Activated T-helper 1 cell treated with anti-CD3 and anti-CD28 coated beads, Interleukin-2, amount 50 U/mL, for 16 hours (primary cell): ENCODE measurements at places on chromosomes 12 and 14.

DNA sequence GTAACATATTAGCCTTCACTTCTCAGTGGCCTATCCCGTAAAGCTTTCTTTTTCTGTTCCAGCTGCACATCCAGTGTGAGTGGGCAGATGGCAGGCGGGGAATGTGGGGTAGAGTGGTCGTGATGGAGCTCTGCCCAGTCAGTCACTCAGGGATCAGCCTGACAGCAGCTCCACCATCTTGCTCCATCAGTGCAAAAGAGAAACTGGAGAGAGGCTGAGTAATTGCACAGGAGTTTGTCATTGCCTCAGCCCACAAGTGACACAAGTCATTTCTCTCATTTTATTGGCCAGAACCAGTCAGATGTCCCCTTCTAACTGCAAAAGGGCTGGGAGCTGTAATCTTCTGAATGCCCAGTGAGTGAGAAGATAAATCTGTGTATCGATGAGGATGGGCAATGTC, 66.5 kb downstream of the ATP23 start:
- no peak for DNase-seq

GRCh38 chr14:76918256-76918781, 92.1 kb downstream of the LRRC74A start:
- DNase-seq, result no peak

- DNase-seq, result no peak
Measured at GRCh38 chr12:70351076-70351475, 15.0 kb upstream of the KCNMB4 start.

- DNase-seq, result no peak
Measured at GRCh38 chr12:28601570-28602058, 411.4 kb downstream of the CCDC91 start.

GRCh38 chr14:64005822-64006221, 153.0 kb downstream of the SYNE2 start:
- DNase-seq, result no peak

DNA sequence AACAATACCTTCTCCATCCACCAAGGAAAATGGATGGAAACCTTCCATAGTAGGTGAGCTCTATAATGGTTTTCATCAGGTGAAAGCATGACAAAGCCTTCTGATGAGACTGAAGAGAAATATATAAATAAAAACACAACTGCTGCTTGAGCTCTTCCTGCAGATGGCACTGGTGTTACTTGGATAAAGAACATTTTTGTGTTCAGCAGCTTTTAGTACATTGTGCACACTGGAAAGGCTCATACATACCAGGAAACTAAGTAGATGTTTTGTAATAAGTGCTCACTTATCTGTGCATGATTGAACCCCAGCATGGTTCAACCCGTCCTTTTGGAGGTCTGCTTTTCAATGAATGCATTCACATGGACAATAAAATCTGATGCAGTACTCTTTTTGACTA, 357.3 kb upstream of the MIS18BP1 start:
- no peak for DNase-seq

- DNase-seq, result no peak
Measured at GRCh38 chr14:95039259-95039992, 117.9 kb downstream of the DICER1 start.

- no peak for DNase-seq
Measured at GRCh38 chr12:118059341-118060191, 1.4 kb downstream of the WSB2 start.

DNA sequence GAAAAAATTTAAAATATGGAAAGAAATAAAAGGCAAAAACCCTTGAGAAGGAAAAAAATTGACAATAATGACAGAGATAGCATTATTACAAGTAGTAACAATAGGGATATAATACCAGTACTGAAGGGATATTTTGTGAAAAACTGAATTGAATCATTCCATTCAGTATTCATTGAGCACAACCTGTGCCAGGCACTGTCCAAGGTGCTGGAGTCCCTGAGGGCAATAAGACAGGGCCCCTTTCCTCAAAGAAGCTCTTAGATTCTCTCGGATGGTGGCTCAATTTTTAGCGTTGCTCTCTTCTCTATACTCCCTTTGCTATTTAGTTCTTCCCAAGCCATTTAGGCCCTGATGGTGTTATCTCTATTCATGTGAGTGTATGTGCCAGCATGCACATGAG, 34.3 kb upstream of the GAS2L3 start:
- no peak for DNase-seq

GRCh38 chr12:127149226-127149964, 1117.6 kb upstream of the TMEM132C start:
- no peak for DNase-seq

GRCh38 chr14:53531730-53532129, 378.6 kb upstream of the DDHD1 start:
- no peak for DNase-seq

DNA sequence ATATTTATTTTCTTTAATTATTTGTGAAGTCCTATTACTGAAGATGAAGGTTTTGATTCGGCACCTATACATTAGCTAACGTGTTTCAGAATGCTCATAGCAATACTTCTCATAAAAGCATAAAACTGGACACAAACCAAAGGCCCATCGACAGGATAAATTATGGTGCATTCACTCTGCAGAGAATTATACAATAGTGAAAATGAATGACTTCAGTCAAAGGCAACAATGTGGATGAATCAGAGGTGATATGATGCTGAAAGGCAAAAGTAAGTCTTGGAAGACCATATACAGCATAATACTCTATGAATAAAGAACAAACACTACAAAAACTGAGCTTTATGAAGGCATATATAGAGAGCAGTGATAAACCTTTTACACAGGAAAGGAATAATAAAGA, 156.6 kb upstream of the EGLN3 start:
- no peak for DNase-seq

- DNase-seq, result no peak
Measured at GRCh38 chr12:25797949-25798348, 160.5 kb upstream of the RASSF8 start.

- DNase-seq, result no peak
Measured at GRCh38 chr12:43151441-43151981, 400.5 kb downstream of the ADAMTS20 start.

GRCh38 chr12:90244232-90244631, 535.6 kb upstream of the ATP2B1 start:
- DNase-seq, result no peak

DNA sequence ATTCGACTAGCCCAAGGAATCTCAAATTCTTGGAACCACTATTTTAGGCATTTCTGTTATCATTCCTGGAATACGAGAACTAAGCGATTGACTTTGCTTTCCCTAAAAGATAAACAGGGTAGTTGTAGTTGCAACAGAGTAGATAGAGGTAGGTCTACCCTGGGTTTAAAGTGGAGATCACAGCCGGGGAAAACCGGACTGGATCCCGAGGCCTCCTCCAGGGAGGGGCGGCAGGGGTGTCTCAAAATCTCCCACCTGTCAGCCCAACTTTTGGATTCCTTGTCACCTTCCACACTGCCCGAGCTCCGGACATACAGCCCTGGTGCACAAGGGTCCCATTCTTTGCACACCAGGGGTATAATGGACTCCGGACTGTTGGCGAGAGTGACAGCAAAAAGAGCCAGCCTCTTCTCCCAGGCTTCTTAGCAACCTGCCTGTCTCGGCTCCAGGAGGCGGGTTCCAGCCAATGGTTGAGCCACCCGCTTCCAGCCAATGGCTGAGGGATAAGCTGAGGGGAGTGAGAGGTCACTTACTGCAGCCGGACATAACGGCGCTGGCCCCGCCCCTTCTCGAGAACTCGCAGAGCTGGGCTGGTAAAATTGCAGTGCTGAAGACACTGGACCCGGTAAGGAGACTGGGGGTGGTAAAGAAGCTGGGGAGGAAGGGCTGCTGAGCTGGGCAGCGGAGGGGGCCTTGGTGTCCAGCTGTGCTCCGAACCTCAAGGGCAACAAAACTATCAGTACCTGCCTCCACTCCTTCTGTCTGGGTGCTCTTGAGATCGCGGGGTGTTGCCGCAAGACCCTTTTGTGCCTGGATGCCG, at the start of gene SUOX:
Gene SUOX (plus strand): TSS at position 562 of the 820 bp plus-strand sequence. CDS start 4,946 bp downstream, outside the sequence.
- no peak for DNase-seq

- DNase-seq, result no peak
Measured at GRCh38 chr14:96307434-96307833, 51.4 kb downstream of the BDKRB1 start.

DNA sequence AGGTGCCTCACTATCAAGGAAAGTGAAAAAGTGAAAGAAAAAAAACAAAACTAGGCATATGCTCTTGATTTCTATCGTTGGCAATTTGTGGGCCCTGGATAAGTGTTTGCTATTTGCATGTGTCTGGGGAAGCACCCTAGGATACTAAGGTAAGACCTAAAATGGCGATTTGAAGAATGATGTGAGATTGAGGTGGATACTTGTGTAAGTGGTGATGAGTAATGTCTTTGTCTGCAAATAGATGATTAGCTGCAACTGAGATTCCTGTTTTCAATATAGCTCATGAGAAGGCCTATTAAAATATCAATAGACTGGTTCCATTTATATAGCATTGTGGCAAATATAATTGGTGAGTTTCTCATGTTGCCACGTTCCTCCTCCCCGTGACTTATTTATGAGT, 261.7 kb downstream of the NEDD1 start:
- no peak for DNase-seq
